Activated CD4-positive, alpha-beta T cell treated with anti-CD3 and anti-CD28 coated beads for 4 hours (primary cell): ENCODE measurements at places on chromosomes 6 and 20.

- DNase-seq = no peak
Observed at GRCh38 chr20:50203951-50204937, 13.6 kb downstream of the CEBPB start.

- peak; percentile 17 for DNase-seq
Observed at GRCh38 chr20:35311409-35311808, 19.2 kb upstream of the FAM83C start.

- DNase-seq = no peak
Observed at GRCh38 chr6:154611847-154612246, 101.4 kb upstream of the CNKSR3 start.

GRCh38 chr20:37298190-37298939 lies 8.9 kb downstream of the MANBAL start:
- DNase-seq = no peak

- peak; percentile 44 for DNase-seq
Observed at GRCh38 chr6:149060300-149060984, 257.1 kb upstream of the TAB2 start.
